Vagina (tissue), 2 donors: ENCODE measurements at places on chromosomes 12 and 14.

DNA sequence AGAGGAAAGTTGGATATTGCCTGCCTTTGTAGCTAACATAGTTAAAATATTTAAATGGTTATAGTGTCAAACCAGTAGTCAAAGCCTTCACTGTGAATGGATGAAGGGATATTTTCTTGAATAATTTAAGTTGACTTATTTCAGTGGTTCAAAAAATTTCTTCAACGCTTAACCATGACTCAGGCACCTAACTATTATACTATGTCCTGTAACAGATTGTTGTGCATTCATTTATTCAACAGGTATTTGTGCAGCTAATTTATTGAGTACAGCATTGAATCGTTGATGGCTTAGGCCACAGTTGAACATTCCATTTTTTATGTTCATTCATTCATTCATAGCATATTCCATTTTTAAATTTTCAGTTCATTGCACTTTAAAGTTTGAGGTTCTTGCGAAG, 9.2 kb downstream of the HIF1A start:
- no peak for DNase-seq

DNA sequence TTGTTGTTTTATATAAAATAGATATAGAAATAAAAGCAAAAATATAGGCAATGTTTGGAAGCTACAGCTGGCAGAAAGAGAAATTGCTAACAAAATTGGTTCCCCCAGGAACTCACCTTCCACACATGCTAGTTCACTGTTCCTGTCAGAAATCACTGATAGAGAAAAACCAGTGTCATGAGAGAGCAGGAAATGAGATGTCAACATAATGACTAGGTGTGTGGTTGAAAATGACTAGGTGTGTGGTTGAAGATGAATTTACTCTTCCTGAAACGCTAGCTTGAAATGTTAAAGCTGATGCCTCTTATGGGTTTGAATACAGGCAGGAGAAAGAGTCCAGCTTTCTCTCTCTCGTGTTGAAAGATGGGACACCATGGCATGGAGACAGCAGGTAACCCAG, 216.3 kb downstream of the C12orf42 start:
- no peak for DNase-seq

- DNase-seq, result no peak
Observed at GRCh38 chr12:77575376-77575919, 255.2 kb upstream of the NAV3 start.

GRCh38 chr14:101635749-101636560, 74.7 kb downstream of the DIO3 start:
- no peak for DNase-seq

DNA sequence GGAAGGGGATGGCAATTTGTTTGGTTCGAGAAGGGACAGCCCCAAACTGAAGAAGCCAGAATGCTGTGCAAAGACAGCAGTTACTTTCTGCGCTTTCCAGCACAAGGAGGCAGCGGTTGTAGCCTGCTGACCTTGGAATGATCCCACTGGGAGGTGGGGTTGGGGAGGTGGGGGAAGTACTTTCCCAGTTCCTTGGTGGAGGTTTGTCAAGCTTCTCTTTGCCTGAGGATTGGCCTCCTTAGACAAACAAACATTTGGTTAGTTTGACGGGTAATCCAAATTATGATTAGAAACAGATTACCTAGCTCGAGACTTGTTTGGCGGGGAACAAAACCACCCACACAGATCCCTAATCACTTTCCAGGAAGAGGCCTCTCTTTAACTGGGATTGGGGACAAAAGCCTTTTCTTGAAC, 79.1 kb upstream of the EGLN3 start:
- no peak for DNase-seq

DNA sequence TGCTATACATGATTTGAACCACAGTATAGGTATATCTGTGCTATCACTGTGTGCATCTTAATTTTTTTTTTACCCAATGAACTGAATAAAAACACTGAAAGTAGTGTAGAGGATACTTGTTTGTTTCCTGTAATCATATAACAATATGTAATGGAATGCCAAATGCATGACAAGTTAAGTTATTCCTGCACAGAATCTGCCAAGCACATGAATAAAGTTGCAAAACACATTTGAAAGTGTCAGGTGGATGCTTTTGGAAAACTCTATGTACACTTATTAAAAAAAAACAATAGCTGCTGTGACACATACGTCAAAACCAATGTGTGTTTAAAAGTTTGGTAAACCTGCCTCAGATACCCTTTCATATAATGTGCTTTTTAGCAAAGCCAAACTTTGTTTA, 1638.1 kb upstream of the SEL1L start:
- DNase-seq, result no peak

DNA sequence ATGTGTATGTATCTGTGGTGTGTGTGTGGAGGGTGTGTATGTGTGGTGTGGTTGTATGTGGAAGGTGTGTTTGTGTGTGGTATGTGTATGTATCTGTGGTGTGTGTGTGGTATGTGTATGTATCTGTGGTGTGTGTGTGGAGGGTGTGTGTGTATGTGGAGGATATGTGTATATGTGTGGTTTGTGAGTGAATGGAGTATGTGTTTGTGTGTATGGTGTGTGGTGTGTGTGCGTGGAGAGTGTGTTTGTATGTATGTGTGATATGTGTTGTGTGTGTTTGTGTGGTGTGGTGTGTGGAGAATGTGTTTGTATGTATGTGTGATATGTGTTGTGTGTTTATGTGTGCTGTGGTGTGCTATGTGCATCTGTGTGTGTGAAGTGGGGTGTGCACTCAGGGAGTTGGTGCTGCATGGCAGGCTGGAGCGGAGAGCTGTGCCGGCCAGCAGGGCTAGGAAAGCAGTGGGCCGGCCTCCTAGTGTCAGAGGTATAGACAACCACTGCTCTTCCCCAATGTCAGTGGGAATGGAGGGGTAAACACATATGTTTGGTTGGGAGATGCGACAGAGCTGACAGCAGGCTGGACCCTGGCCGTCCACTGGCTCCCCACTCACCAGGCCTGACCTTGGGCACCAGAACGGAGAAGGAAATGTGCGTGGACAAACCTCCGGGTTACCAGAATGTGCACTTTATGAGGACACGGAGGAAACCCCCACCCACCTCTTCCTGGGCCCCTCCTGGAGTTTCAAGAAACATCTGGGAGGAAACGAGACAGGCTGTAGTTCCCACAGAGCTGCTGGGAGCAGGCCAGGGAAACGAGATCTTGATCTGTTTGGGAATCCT, 60.7 kb downstream of the CLMN start:
- DNase-seq, result peak; percentile 55

DNA sequence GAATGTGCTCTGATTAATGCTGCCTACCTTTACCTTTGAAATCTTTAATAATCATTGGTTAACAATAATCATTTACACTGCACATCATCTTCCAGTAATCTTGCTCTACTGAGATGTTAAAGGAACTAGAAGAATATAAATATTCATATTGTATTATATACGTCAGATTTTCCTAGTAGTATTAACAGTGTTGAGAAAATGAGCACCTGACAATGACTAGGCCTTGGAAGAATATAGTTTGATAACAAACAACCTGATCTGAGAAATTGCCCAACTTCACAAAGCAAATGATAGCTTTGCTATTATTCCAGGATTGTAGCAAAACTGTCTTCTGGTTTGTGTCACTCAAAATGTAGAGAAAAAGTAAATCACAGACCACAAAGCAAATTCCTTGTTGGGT, 467.1 kb downstream of the NOVA1 start:
- no peak for DNase-seq

GRCh38 chr14:96129128-96129736, 75.4 kb upstream of the BDKRB2 start:
- peak; percentile 65 for DNase-seq

DNA sequence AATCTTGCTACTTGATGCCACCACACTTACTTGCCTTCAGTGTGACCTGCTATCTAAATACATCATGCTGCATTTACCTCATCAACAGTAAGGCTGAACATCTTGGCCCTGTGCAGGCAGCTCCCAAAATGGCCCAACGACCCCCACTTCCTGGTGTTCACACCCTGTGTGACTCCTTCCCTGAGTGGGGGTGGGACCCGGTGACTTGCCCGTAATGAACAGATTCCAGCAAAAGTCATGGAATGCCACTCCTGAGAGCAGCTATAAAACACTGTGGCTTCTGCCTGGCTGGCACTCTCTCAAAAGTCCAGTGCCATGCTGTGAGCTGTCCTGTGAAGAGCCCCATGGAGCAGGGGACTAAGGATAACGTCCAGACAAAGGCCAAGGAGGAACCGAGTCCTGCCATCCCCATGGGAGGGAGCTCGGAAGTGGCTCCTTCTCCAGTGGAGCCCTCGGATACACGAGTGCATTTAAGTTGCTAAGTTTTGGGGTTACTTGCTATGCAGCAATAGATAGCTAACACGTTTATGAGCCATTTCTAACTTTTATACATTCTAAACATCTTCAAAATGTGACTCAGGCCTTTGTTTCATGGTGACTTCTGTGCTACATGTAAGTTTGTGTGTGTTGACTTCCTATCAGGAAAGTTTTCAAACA, 33.0 kb downstream of the P2RX2 start:
- DNase-seq, result no peak

DNA sequence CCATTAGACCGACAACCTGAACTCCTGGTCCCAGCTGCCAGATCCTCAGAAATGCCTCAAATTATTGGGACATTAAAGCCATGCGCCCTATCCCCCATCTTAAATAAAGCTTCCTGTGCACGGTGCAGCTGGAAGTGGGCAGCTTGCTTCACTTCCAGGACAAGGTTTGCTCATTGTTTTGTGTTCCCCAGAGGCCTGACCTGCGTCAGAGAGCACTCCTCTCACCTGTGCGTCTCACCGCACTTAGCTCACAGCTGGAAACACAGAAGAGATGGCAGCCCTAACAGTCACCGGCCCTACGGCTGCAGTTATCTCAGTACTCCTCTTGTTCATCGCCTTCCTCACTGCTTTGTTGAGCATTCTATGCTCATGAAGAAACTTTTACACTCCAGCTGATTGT, 135.5 kb downstream of the ANO2 start:
- no peak for DNase-seq

GRCh38 chr14:55353686-55354467, 57.8 kb downstream of the ATG14 start:
- DNase-seq, result no peak

DNA sequence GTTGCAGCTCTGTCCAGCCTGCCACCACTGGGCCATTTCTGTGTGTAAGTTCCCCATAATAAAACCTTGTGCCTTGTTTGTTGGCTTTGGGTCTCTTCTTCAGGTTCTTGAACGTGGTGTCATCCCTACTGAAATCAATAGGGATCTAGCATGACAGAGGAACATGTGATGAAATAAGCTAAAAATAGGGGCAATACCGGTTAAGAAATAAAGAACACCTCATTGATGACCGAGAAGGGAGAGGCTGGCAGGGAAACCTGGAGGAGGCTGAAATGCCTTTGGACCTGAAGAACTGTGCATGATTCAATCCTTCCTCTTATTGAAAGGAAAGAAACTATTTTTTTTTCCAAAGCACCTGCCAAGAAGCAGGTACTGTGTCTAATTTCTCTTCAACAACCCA, 172.3 kb downstream of the PPM1H start:
- DNase-seq, result no peak

- DNase-seq, result no peak
Observed at GRCh38 chr12:28569698-28570411, 379.6 kb downstream of the CCDC91 start.

DNA sequence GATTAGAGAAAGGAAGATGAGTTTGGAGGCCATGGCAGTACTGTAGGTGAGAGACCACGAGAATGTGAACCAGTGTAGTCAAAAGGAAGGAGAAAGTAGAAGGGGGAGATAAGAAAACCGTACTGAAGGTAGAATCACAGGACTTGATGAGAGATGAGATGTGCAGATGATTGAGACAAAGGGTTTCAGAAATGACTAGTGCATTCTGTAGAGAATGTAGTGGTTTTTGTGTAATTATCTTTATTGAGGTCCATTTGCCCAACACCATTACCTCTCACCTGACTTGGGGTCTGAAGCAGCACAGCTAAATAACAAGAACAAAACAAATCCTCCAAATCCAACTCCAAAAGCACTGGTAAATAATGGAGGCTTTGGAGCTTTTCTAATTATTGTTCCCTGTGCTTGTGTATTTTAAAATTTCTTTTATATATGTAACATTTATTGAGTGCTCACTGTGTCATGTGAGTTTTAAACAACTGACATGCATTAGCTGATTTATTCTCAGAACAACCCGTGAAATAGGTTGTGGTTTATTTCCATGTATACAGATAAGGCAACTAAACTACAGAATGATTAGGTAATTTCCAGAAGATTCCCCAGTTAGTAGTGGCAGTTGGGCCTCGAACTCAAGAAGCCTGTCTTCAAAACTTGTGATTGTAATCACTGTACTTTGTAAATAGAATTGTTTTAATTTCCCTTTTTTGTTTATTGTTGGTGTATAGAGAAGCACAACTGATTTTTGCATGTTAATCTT, 390.0 kb downstream of the AEBP2 start:
- no peak for DNase-seq

GRCh38 chr14:22336031-22336430, 253.0 kb downstream of the DAD1 start:
- DNase-seq, result no peak

- DNase-seq, result no peak
Observed at GRCh38 chr12:9719790-9720189, 13.1 kb downstream of the CLECL1 start.

DNA sequence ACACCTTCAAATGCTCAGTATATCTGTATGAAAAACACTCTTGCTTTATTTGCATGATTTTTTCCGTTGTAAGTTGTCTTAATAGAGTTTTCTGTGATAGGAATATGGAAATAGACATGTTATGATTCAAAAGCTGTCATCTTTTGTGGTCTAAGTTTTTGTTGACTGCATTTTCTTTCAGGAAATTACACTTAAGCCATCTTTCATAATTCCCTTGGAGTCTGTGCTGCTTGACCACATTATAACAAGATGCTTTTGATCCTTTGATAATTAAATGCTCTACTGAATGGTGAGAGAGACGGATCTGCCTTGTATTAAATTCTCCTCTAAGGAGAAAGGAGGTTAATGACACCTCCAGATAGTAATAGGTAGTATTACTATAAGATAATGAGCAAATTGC, 272.8 kb upstream of the DAAM1 start:
- no peak for DNase-seq

GRCh38 chr12:108678104-108678730, 44.5 kb upstream of the SELPLG start:
- no peak for DNase-seq
